NCI-H446 (cell line): ENCODE measurements at places on chromosomes 12 and 14.

DNA sequence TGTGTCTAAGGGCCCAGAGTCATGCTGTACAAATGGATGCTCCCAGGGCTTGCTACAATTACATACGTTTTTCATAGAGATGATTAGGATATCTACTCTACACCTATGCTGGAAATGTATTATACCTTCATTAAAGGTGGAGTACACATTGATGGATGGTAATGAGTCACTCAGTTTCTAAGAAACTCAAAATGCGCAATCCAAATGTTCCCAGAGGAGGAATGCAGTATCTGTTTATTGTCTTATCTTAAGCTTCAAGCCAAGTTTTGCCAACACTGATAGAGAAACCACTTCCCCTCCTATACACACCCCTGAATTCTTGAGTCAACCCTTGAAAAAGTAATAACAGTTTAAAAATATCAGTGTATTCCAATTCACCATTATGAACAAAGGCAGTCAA lies 266.6 kb upstream of the FAR2 start:
- DNase-seq = no peak

DNA sequence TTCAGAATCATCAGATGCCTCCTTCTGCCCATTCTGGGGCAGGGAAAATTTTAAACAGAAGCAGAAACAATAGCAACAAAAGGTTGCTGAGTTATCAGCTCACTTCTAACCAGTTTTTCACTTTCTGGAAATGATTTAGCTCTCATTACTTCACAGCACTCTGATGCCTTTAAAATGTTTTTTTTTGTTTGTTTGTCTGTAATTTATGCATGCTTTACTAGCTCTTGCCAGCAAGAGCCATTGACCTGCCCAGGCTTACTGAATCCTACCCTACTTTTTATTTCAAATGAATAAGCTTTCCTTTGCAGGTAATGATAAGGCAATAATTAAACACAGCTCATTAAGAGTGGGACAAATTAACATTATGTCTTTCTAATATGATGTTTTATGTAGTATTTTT lies 466.1 kb upstream of the NOVA1 start:
- DNase-seq = no peak

GRCh38 chr12:87883806-87884205 lies 145.4 kb downstream of the C12orf50 start:
- DNase-seq = no peak

DNA sequence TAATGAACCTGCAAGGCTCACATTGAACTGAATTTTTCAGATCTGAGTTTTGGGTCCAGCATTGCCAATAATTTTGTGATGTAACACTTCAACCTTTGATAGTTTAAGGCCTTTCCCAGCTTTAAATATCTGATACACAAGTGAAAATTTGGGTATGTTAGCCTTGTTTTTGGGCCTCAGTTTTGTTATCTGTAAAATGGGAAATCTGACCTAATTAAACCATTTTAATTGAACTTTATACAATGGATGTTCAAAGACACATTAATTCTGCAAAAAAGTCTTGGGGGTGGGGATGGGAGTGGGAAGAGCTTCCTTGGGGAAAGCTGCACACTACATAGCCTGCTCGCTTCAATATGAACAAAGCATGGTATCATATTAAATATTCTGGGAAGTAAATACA lies 5.2 kb upstream of the SPATS2 start:
- no peak for DNase-seq

GRCh38 chr12:55816881-55817344 lies 611 bp downstream of the SARNP start:
- no peak for DNase-seq

DNA sequence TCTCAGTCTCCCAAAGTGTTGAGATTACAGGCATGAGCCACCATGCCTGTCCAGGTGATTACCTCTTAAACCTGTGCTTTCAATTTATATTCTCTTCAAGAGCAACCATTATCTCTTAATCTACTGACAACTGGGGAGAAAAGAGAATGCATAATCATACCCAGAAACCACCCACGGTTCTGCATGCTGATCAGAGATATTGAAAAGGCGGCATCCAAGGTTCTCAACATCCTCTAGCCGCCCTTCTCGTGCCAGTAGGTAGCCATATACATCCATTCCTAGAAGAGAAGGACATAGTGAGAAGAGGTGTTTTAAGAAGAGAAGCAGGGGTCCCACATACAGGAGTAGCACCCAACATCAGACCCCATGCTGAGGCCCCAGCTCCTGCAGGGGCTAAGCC lies 20.8 kb downstream of the ANAPC7 start:
- no peak for DNase-seq

DNA sequence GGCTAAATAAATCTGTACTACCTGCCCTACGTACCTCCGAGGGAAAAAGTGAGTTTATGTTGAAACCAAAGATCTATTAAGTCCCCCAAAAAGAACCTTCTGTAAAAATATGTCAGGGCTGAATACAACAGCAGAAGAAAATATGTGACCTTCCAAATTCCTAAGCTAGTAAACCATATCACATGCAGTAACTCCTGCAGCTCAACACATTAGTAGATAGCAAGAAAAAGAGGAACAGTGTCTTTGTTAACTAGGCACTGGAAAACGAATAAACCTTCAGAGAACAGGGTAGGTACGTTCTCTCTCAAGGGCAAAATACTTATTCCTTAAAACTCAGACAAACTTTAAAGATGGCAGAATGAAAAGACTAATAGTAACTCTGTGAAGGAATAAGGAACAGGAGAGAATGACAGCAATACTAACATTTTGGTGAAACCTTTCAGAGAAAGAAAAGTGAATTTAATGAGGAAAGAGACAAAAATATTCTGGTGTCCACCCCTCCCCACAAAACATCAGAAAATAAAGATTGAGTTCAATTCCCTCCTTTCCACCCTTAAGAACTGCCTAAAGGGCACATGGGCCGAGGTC lies 18.0 kb downstream of the CBX5 start:
- no peak for DNase-seq

DNA sequence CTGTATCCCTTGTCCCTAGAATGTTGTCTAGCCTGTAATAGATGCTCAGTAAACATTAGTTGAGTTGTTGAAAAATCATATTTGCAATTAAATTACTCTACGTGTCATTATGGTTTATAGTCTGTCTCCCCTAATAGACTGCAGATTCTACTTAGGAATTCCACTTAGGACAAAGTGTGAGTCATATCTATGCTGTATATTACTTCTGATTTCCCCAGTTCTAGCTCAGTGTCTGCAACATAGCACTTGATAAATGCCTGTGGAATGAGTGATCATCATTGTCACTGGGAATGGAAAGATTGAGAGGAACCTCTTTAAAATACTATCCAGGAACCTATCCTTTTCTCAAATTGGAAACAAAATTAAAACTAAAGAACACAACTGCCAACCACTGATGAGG lies 99.3 kb downstream of the TBX5 start:
- no peak for DNase-seq

DNA sequence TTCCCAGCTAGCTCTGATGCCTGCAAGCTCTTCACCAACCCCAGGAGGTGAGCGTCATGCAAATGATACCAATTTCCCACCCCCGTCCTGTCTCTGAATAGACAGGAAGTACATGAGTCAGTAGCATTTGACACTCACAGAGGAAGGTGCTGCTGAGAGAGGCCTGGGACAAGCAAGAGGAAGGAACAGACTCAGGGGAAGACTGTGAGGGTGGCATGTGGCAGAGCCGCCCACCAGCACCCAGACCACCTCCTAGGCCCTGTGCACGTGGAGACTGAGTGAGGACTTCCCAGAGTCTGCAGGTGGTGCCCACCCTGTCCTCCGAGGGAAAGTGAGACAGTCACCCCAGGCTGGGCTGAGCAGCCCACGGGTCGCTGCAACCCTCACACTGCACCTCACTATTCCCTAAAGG lies 199.5 kb upstream of the SFSWAP start:
- no peak for DNase-seq

DNA sequence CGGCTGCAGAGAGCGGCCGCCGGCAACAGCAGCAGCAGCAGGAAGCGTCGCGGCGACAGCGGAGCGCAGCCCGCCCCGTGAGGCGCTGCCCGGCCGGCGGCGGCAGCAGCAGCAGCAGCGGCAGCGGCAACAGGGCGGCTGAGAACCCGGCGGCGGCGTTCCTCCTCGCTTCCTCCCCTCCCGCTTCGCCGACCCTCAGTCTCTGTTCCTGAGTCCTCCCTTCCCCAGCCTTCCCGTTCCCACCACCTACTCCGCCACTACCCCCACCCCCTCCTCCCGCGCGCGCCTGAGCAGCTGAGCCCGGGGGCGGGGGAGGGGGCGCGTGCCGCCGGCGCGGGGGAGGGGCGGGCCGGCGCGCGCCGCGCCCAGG lies 310 bp downstream of the BICDL1 start:
- peak; percentile 64 for DNase-seq

- DNase-seq = no peak
Measured at GRCh38 chr12:89768586-89769482, 60.2 kb upstream of the ATP2B1 start.

GRCh38 chr12:27437839-27438238 lies 8.7 kb upstream of the SMCO2 start:
- DNase-seq = no peak

GRCh38 chr14:92673601-92674150 lies 74.8 kb downstream of the LGMN start:
- no peak for DNase-seq

DNA sequence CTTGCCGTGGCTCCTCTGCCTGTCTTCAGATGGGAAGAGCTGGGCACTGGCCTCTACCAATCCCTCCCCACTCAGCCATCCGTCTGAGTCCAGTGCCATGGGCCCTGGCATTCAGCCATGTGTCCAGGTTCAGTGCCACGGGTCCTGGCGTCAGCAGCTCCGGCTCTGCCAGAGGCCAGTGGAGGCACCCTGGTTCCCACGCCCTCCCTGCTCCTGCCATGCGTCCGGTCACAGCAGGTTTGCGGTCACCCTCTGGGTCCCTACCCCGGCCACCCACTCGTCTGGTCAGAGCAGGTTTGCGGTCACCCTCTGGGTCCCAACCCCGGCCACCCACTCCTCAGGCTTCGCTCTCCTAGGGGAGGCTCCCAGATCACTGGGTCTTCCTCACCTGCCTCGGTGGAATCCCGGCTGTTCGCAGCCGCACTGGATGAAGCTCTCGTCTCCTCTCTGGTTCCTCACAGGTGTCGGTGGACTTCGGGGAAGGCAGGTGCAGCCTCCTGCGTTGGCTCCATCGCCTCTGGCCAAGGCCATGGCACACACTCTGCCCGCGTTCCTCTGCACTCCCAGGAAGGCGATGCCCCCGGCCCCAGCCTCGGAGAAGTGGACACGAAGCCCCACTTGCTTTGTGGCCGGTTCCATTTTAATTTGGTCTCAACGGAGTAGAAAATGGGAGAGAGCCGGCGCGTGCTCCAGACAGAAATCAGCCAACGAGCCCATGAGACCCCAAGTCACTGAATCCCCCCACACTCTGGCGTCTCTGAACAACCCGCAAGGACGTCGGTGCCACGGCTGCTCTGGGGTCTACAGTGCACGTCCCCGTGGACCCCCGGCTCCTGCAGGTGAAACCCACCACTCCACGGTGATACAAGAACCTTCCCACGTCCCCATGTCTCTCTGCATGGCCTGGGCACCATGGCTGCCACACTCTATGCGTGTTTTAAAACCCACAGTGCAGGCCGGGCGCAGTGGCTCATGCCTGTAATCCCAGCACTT lies 47.8 kb upstream of the FBRSL1 start:
- DNase-seq = no peak

DNA sequence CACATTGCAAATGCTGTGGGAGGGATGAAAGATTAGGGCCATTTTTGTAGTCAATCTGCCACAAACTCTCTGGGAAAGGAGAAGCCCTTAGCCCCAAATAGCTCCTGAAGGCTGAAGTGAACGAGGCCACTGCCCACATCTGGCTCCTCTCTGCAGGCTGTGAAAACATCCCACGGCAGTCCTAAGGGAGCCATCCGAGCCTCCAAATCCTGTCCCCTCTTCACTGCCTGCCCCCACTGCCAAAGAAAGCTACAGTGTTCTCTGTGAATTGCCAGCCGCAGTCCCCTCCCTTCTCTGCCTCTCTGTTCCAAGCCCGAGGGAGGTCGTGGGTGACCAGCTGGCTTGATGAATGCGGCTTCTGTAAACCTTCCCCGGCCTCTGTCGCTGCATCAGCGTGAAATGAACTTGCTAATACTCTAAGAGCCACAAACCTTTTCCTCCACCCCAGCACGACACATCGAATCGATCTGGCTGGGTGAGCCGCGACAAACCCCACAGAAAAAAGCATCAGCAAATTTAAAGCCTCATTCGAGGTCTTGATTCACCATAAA lies 180.7 kb upstream of the NRXN3 start:
- no peak for DNase-seq

DNA sequence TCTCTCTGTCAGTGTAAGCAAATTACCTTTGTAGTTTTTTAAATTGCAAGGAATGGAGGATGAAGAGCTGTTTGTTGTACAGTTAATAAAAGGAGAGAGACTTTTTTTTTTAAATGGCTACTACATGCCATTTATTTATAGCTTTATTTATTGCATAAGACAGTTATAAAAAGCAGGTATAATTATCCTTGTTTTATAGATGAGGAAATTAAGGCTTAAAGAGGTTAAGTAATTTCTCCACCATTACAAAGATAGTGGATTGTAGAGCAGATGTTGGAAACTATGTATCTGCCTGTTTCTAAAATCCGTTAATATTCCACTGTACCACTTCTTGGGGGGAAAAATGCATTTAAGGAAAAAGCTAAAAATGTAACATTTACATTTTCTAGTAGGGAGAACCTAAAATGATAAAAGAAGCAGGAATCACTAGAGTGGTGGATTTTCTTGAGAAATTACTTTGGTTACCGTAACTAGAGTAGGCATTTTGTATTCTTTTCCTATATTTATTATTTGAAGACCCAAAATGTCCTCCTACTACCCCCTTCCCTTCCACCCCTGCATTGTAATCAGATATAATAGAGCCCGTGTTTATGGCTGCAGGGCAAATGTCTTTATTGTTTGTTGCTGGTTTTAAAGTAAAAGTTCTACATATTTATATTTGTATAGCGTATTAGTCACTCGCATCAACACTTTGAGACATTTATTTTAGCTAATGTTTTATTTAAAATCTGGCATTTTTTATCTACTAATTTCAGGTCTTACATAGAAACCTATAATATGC lies 2.3 kb downstream of the SNAPC1 start:
- DNase-seq = no peak

GRCh38 chr12:3199551-3200031 lies 122.4 kb downstream of the TSPAN9 start:
- no peak for DNase-seq

DNA sequence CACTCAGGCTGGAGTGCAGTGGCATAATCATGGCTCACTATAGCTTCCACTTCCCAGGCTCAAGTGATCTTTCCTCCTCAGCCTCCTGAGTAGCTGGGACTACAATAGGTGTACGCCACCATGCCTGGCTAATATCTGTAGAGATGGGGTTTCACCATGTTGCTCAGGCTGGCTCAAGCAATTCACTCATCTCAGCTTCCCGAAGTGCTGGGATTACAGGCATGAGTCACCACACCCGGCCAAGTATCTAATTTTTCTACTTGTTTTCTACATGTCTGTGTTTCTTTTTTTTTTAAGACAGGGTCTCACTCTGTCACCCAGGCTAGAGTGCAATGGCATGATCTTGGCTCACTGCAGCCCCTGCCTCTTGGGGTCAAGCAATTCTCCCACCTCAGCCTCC lies 119.7 kb upstream of the MED13L start:
- DNase-seq = no peak

GRCh38 chr12:98359856-98360255 lies 155.5 kb upstream of the TMPO start:
- DNase-seq = no peak
